ENCODE measurements at places on chromosomes 3 and 15.

DNA sequence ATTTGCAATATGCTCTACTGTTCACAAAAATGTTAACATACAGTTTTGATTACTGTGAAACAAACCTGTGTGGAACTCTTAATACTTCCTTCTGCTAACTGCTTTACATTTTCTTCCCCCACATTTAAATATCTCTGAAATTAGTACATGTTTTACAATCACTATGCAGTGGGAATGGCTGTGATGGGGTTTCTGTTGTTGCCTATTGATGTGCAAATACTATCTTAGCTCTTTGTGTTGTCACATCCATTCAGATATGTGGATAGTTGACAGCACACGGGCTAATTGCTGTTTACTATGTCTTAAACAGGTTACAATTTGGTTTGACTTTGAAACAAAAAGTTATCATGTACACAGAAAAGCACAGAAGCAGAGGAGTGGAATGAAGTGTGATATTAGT lies 95.8 kb upstream of the CCNL1 start:
- DNase-seq = no peak

- DNase-seq = no peak
Observed at GRCh38 chr3:128483657-128484403, 9.2 kb downstream of the GATA2 start.

DNA sequence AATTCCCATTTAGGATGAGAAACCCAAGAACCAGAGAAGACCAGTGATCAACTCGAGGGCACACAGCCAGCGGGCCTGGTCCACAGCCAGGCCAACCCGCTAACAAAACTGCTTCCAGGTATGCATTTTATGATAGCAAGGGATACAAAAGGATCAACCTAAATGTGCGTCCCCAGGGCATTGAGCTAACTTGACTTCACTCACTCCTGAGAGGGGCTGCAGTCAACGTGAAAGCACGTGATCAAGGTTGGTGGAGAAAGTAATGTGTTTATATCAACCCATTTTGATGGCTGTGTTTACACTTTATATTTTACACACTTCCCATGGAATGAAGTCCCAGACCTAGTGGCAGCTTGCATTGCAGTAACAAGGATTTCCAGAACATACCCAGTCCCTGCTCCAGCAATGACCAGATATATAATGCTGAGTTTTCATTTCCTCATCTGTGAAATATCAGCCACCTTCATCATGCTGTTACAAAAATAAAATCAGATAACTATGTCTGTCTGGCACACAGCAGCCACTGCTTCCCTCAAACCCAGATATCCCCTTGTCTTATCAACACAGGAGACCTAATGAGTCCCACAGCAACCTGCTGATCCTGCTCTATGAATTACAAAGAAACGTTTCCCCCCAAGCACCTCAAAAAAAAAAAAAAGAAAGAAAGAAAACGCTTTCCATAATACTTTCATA lies 2.0 kb downstream of the KLHL6 start:
- no peak for DNase-seq

- no peak for DNase-seq
Observed at GRCh38 chr3:133799794-133800585, 5.6 kb upstream of the SRPRB start.

DNA sequence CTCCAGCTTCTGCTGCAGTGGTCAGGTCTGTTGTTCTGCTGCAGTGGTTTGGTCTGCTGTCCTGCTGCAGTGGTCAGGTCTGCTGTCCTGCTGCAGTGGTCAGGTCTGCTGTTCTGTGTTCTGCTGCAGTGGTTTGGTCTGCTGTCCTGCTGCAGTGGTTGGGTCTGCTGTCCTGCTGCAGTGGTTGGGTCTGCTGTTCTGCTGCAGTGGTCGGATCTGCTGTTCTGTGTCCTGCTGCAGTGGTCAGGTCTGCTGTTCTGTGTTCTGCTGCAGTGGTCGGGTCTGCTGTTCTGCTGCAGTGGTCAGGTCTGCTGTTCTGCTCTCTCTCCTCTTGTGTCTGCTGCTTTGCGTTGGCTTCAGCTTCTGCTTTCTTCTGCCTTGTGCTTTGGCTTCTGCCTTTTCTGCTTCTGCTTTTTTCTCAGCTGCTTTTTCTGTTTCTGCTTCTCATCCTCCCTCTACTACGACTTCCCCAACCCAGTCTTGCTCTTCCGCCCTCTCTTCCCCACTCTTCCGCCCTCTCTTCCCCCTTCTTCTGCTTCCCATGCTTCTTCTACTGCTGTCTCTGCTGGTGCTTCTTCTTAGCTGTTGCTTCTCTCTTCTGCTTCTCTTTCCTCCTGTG lies 50.7 kb downstream of the FAM43A start:
- DNase-seq = no peak

GRCh38 chr3:41247055-41248004 lies 48.0 kb downstream of the CTNNB1 start:
- no peak for DNase-seq

- DNase-seq = no peak
Observed at GRCh38 chr3:82144811-82145210, 383.4 kb upstream of the GBE1 start.

GRCh38 chr15:86852741-86853140 lies 773.1 kb downstream of the AGBL1 start:
- no peak for DNase-seq

GRCh38 chr3:71241246-71241901 lies 342.2 kb downstream of the FOXP1 start:
- no peak for DNase-seq

DNA sequence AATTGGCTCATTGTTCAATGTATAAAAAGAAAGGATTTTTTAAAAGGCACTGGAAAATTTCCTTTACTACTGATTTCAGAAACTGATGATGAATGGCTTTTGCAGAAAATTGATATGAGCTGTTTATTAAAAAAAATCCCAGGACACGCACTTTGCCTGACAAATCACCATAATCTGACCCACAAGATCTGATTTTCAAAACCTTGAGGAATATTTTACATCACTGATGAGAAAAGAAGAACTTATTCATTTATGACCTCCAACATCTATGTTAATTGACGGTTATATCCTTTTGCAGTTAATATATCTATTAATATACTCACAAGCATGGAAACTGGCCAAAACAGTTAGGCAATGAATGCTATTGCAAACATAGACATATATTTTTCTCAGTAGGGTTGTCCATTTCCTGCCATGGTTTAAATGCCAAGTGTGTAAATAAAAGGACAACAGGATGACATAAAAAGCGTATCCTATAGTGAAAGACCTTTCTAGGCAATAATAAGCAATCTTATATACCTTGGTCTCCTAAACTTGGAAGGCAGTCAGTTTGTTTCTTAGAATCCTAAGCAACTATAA lies 109.7 kb upstream of the SLC7A14 start:
- no peak for DNase-seq

DNA sequence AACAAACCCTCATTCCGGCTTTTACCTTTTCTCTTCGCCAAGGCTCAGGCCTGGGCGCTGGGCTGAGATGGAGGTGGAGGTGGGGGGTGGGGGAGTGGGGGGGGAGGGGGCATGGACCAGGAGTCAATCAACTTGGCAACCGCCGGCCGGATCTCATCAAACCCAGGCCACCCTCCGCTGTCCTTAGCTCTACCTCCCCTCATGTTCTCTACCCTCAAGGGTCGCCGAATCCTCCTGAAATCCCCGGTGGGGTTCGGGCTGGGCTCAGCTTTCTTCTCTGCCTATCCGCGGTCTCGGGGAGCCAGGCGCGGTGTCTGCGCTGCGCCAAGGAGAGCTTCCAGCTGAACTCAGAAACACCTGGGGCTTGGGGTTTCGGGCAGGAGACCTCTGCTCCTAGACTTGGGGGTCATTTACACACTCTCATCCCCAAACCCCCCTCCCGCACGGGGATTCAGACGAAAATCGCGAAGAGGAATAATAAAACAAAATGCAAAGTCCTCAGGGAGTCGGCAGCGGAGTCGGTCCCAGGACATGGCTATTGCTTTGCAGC lies 2.5 kb downstream of the ONECUT1 start:
- DNase-seq = no peak

DNA sequence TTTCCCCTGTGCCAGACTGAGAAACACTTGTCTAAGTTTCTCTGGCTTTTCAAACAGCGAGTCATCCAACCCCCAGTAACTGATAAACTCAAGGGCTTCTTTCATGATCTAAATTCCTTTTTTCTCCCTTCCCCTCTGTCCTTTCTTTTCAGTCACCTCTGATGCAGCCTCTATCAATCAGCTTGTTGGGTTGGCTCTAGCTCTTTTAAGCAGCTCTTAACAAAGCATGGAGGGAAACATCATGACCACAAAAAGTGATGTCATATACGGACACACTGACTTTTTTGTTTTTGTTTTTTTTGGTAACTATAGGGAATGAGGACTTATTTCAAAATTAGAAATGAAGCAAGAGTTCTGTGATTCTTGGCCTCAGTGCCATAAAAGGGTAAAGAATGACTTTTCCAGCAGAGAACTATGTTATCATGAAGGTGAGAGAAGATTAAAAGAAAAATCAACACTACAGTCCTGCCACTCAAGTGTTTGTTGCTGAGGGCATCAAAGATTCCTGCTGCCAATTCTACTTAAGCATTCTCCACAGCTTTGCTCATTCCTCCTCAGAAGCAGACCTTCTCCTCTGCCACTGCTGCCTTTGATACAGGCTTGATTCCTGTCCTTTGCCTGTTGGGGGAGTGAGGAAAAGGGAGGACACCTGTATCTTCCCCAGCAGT lies 457.0 kb upstream of the ONECUT1 start:
- no peak for DNase-seq

GRCh38 chr3:148866261-148866660 lies 1.2 kb downstream of the CPA3 start:
- DNase-seq = no peak

GRCh38 chr3:36956155-36956554 lies 11.3 kb upstream of the TRANK1 start:
- no peak for DNase-seq

- DNase-seq = no peak
Observed at GRCh38 chr3:112350018-112350810, 17.3 kb downstream of the CD200 start.

DNA sequence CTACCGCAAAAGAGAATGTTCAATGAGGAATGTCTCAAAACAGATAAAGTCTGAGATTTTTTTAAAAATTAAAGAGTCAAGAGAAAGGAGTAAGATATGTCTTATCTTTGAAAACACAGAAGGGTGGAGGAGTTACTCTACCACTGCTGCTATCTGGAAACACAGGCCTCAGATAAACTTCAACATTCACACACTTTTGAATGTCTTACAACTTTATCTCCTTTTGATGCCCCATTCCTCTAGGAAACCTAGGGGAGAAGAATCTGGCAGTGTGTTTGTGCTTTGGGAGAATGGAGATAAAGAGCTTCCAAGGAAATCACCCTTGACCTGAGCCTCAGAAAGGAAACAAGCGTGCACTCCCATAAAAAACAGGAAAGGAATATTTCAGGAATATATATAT lies 468.2 kb downstream of the PLOD2 start:
- no peak for DNase-seq

DNA sequence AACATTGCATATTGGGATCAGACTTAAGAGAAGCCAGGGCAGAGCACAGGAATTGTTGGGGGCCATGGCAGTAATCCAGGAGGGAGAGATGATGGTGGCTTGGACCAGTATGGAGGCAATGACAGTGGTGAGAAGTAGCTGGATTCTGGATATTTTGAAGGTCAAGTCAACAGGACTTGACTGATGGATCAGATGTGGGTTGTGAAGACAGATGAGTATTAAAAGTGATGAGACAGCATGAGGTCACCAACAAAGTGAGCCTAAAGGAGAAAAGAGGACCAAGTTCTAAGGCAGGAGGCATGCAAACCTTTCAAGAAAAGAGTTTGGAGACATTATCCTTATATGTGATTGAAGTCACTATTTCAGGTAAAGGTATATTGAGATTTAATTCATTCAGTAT lies 56.6 kb upstream of the TIPARP start:
- DNase-seq = no peak

DNA sequence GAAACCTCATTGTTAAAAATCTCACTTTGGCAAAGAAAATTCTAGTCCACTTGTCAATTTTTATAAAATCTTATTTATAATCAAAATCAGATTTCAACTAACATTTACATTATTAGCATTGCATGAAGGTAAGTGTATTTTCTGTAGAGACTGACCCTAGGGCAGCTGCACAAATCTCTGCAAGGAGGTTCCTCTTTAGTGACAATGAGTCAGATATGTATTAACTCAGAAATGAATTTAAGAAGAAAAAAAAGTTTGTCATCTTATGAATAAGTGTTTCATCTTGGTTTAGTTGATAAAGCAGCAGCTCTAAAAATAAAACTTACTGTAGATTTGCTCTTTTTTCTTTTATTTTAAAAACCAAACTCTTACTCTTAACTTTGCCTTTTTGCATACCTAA lies 9.0 kb upstream of the GNB4 start:
- DNase-seq = no peak

All from renal pelvis (tissue), 12 donors.